ENCODE measurements at places on chromosomes 7 and 10.

DNA sequence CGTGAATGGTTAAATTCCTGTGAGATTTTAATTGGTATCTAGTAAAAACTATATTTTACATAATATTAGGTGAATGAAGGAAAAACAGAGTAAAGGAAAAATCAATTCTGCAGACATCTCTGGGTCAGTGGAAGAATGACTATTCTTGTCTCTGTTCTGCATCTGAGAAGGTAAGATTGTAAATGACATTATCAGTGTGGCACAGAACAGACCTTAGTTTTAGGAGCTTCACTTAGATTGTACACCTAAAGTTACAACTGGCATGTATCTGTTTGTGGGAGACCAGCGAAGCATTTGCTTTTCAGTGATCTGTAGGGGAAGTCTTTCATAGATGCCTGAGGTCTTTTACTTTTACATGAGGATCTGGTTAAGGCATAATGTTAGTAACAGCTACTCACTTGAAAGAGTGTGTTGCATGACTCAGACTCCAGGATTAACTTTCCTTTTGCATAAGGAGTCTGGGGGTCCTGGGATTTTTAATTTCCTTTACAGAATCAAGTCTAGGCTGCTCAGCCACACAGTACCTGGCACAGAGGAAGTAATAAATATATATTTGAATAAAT is 56.2 kb downstream of the JMJD1C start:
- DNase-seq, result no peak

DNA sequence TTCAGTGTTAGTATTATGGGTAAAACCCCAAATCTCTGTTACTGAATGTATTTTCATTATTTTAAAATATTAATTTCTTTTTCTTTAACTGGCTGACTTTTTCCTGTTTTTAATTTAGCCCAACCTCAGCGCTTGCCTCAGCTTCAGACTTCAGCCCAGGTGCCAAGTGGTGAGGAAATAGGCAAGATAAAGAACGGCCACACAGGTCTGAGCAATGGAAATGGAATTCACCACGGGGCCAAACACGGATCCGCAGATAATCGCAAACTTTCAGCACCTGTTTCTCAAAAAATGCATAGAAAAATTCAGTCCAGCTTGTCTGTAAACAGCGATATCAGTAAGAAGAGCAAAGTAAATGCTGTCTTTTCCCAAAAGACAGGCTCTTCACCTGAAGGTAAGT is 57.5 kb downstream of the MDFIC start:
- DNase-seq, result no peak

GRCh38 chr10:32244421-32245207 is 102.3 kb downstream of the EPC1 start:
- no peak for DNase-seq

DNA sequence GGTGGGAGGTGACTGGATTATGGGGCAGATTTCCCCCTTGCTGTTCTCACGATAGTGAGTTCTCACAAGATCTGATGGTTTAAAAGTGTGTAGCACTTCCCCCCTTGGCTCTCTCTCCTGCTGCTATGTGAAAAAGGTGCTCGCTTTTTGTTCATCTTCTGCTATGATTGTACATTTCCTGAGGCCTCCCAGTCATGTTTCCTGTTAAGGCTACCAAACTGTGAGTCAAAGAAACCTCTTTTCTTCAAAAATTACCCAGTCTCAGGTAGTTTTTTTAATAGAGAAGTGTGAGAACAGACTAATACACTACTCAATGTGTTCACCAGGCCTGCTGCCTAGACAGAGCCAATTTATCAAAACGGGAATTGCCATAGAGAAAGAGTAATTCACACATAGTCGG is 49.7 kb downstream of the SDHAF3 start:
- DNase-seq, result no peak

DNA sequence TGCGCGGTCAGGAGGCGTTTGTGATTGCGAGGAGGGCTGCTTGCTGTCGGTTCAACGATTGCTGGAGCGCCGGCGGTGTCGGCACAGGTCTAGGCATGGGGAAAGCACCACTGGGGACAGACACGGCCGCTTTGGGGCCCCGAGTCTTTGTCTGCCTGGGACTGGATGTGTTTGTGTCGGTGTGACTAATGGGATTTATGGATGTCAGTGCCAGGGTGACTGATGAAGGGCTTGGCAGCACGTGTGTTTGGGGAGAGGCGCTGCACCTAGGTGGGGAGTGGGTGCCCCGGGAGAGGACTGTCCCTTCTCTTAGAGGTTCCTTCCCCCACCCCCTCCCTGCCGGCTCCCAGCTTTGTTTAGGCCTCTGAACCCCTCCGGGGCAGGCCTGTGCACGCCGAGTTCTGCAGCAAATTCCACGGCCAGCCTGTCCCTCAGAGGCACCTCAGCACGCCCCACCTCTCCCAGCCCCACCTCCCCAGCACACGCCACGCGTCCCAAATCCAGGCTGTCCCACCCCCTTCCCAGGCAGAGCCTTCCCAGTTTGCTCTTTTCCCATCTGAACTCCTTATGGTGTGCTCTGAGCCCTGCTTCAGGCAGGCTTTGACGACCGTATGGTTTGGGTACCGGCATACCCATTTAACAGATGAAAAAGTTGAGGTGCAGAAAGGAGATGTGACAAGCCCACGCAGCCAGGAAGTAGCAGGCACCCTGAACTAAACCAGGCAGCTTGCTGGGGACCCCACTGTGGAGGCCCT is 6.4 kb upstream of the TNRC18 start:
- no peak for DNase-seq

GRCh38 chr7:117562759-117563158 is 82.9 kb downstream of the CFTR start:
- DNase-seq, result no peak

GRCh38 chr7:88057655-88058054 is 123.6 kb downstream of the ADAM22 start:
- DNase-seq, result no peak

- DNase-seq, result no peak
These were observed 18.4 kb upstream of the HABP2 start for GRCh38 chr10:113534423-113534822.

Data from NCI-H187 treated with DMSO at 0.1 percent for 48 hours (cell line).